ENCODE measurements at places on chromosomes 2 and 18.

GRCh38 chr2:207258263-207258991 lies 92.7 kb upstream of the KLF7 start:
- no peaks in the 10 kb centered on the region for H3K36me3 ChIP-seq
- no peak overlapping the region for H3K27ac ChIP-seq
- DNase-seq: peak; percentile 75
- no peaks in the 10 kb centered on the region for H3K27me3 ChIP-seq
- H3K4me1 ChIP-seq: peaks cover 9% of the 10 kb centered on the region
- no peak overlapping the region for H3K4me3 ChIP-seq

GRCh38 chr2:108898315-108899082 lies 90.5 kb downstream of the EDAR start:
- no peak overlapping the region for H3K4me3 ChIP-seq
- H3K27me3 ChIP-seq: no peaks in the 10 kb centered on the region
- no peaks in the 10 kb centered on the region for H3K36me3 ChIP-seq
- H3K27ac ChIP-seq: no peak overlapping the region
- no peaks in the 10 kb centered on the region for H3K4me1 ChIP-seq

- H3K36me3 ChIP-seq: no peaks in the 10 kb centered on the region
- H3K27me3 ChIP-seq: no peaks in the 10 kb centered on the region
- no peak for DNase-seq
- no peaks in the 10 kb centered on the region for H3K4me1 ChIP-seq
- no peak overlapping the region for H3K27ac ChIP-seq
- no peak overlapping the region for H3K4me3 ChIP-seq
Observed at GRCh38 chr2:26573241-26573925, 67.8 kb downstream of the CIB4 start.

DNA sequence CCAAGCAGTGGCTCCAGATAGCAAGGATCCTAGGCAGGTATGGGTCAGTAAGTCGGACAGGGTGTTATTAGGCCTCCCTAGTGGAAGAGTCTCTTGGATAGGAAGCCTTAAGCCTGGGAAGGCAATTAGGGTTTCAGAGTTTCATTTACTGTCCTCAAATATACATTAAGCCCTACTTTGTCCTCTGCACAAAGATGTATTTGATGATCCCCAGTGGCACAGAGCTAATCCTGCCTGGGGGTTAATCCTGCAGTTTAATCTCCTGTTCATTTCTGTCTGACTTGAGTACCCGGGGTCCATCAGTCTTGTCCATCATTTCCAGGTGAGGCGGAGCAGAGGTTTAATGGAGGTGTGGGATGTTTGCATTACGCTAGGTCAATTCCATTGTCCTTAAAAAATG lies 62.0 kb downstream of the MTCL1 start:
- no peak for DNase-seq
- H3K27ac ChIP-seq: no peak overlapping the region
- no peaks in the 10 kb centered on the region for H3K4me1 ChIP-seq

- H3K27me3 ChIP-seq: no peaks in the 10 kb centered on the region
- no peak overlapping the region for H3K27ac ChIP-seq
- no peaks in the 10 kb centered on the region for H3K36me3 ChIP-seq
- no peak overlapping the region for H3K4me3 ChIP-seq
- DNase-seq: no peak
Observed at GRCh38 chr2:134304394-134305108, 50.7 kb downstream of the MGAT5 start.

DNA sequence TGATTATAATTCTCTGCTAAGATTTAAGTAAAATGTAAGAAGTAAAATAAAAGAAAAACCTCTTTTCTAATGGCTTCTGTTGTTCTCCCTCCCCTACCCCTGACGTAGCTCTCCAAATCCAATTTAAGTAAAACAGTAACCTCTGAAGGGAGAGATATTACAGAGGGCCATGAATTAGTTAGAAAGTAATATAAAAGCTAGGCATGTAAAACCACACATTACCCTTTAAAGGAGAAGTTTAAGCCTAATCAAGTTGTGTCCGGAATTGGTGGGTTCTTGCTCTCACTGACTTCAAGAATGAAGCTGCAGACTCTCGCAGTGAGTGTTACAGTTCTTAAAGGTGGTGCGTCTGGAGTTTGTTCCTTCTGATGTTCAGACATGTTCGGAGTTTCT lies 116.9 kb upstream of the SCN7A start:
- no peak for DNase-seq
- H3K27ac ChIP-seq: no peak overlapping the region
- H3K4me3 ChIP-seq: no peak overlapping the region
- H3K36me3 ChIP-seq: no peaks in the 10 kb centered on the region
- H3K27me3 ChIP-seq: no peaks in the 10 kb centered on the region

- H3K4me3 ChIP-seq: peak overlapping the region; percentile 91
- no peaks in the 10 kb centered on the region for H3K36me3 ChIP-seq
- no peaks in the 10 kb centered on the region for H3K27me3 ChIP-seq
- DNase-seq: no peak
- H3K4me1 ChIP-seq: no peaks in the 10 kb centered on the region
- peak overlapping the region; percentile 97 for H3K27ac ChIP-seq
Observed at GRCh38 chr2:199955007-199955338, 318 bp downstream of the TYW5 start.

DNA sequence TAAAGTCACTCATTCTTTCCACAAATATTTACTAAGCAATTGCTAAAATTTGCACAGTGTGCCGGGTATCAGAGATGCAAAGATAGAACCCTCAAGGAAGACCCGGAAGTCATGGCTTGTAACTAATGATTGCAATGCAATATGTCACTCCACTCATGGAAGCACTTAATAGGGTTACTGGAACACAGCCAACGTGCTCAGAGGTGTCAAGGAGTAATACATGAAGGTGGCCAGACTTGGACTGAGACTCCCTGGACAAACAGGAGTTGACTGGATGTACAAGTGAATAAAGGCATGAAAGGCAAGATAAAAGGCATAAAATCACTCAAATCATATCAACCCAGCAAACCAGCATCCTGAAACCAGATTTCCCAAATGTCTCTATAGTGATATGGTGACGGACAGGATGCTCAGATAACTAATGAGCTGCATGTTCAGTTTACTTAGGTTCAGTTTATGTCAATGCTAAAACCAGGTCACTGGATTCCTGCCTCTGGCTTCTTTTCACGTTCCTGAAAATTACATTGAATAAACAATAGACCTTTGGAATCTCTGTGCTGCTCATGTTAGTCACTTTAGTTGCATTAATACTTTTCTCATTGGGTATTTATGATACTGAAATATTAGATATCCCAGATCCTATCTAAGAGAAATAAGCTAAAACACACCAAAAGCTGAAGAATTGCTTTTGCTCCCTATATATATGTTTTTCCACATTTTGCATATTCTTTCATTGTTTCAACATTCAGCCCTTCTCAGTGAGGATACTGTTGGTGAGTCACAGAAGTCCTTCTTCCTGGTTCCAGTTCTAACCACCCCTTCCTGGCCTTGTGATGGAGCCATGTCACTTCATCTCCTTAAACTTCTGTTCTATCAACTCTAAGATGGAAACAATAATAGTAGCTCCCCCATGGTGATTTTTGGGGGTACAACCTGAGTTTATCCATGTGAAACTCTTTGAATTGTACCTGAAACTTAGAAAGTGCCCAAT lies 688.9 kb upstream of the ID2 start:
- H3K4me1 ChIP-seq: no peaks in the 10 kb centered on the region
- no peaks in the 10 kb centered on the region for H3K27me3 ChIP-seq
- H3K36me3 ChIP-seq: no peaks in the 10 kb centered on the region
- H3K27ac ChIP-seq: no peak overlapping the region

DNA sequence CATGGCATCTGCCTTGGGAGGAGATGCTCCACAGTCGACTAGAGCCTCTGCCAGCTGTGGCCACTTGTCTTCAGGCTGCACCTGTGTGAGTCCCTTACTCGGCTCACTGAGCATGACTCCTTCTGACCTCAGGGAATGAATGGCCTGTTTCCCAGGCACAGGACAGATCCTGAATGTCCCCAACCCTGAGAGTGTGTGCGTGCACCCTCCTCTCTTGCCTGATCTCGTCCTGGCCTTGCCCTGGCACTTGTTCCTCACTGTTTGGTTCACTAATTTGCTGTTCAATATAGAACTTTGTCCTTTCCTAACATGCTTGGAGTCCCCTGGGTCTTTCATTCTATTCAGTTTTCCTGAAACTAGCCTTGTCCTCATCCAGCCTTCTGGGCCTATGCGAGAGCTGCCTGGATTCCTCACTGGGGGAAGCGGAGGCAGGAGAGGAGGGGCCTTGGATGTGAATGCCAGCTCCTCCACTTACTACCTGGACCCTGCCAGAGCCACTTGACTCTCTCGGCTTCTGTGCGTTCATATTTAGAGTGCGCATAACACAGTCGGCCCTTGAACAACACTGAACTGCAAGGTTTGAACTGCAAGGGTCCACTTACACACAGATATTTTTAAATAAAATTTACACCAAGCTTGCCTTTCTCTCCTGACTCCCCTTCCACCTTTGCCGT lies 184.8 kb downstream of the ACKR3 start:
- H3K4me1 ChIP-seq: no peaks in the 10 kb centered on the region
- no peaks in the 10 kb centered on the region for H3K27me3 ChIP-seq
- H3K27ac ChIP-seq: no peak overlapping the region
- no peaks in the 10 kb centered on the region for H3K36me3 ChIP-seq
- H3K4me3 ChIP-seq: no peak overlapping the region

DNA sequence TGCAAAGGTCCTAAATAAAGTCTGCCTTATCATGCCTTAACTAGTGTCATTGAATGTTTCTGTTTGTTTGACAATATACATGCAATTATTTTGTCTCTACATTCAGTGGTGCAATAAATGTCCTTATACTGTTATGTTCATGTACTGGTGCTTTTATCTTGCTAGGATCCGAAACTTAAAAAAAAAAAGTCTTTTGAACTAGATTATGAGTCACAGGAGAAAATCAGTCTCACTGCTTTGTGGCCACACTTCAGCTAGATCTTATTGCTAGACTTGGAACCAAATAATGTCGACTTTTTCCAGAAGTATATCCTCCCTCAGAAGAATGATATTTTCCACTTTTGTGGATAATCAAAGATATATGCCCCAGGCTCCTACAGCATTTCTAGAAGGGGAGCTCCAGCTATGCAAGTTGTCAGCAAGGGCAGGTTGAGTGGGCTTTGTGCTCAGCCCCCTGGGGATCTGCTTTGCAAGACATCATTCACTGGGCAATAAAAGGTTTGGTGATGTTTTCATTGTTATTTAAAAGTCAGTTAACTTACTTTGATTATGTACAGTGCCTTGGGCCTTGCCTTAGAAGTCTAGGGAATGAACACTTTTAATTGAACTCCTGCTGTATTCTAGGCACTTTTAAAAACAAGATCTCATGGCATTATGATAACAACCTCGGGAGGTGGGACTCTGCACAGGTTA lies 157.1 kb upstream of the LRRTM1 start:
- H3K4me1 ChIP-seq: peaks cover 3% of the 10 kb centered on the region
- H3K27me3 ChIP-seq: no peaks in the 10 kb centered on the region
- no peak overlapping the region for H3K4me3 ChIP-seq
- no peak overlapping the region for H3K27ac ChIP-seq

GRCh38 chr18:3948958-3949357 lies 499.0 kb downstream of the TGIF1 start:
- no peak overlapping the region for H3K4me3 ChIP-seq
- H3K36me3 ChIP-seq: no peaks in the 10 kb centered on the region
- no peak overlapping the region for H3K27ac ChIP-seq
- H3K27me3 ChIP-seq: no peaks in the 10 kb centered on the region
- no peak for DNase-seq
- H3K4me1 ChIP-seq: peaks cover 4% of the 10 kb centered on the region

GRCh38 chr2:18749912-18750526 lies 160.7 kb upstream of the NT5C1B start:
- peak; percentile 41 for DNase-seq
- H3K27ac ChIP-seq: no peak overlapping the region
- no peak overlapping the region for H3K4me3 ChIP-seq
- H3K36me3 ChIP-seq: no peaks in the 10 kb centered on the region

DNA sequence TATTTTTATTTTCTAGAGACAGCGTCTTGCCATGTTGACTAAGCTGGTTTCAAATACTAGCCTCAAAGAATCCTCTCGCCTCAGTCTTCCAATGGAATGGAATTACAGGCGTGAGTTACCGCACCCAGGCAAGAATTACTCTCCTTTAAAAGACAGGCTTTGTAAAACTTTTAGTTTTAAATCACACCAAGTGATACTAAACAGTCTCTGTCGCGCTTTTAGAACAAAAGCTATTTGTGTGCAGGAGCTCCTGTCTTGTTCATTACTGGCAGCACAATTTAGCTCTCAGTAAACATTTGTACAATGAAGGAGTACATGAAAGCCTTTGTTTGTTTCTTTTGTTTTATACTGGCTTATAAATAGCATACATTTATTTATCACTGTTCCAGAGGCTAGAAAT lies 1719.2 kb upstream of the PIK3C3 start:
- H3K4me3 ChIP-seq: no peak overlapping the region
- no peaks in the 10 kb centered on the region for H3K27me3 ChIP-seq
- no peak overlapping the region for H3K27ac ChIP-seq
- DNase-seq: no peak

- H3K27ac ChIP-seq: no peak overlapping the region
- peaks cover 8% of the 10 kb centered on the region for H3K4me1 ChIP-seq
- no peak for DNase-seq
- H3K4me3 ChIP-seq: no peak overlapping the region
- H3K36me3 ChIP-seq: no peaks in the 10 kb centered on the region
Observed at GRCh38 chr18:35436076-35436649, 59.0 kb upstream of the ZNF396 start.

- no peak overlapping the region for H3K27ac ChIP-seq
- no peaks in the 10 kb centered on the region for H3K4me1 ChIP-seq
- H3K36me3 ChIP-seq: no peaks in the 10 kb centered on the region
- DNase-seq: no peak
- H3K4me3 ChIP-seq: no peak overlapping the region
- no peaks in the 10 kb centered on the region for H3K27me3 ChIP-seq
Observed at GRCh38 chr18:13720847-13721246, 5.5 kb downstream of the FAM210A start.

- H3K4me3 ChIP-seq: no peak overlapping the region
- no peaks in the 10 kb centered on the region for H3K4me1 ChIP-seq
- H3K27ac ChIP-seq: no peak overlapping the region
- DNase-seq: no peak
- no peaks in the 10 kb centered on the region for H3K36me3 ChIP-seq
Observed at GRCh38 chr18:48186861-48187260, 222.3 kb downstream of the ZBTB7C start.

DNA sequence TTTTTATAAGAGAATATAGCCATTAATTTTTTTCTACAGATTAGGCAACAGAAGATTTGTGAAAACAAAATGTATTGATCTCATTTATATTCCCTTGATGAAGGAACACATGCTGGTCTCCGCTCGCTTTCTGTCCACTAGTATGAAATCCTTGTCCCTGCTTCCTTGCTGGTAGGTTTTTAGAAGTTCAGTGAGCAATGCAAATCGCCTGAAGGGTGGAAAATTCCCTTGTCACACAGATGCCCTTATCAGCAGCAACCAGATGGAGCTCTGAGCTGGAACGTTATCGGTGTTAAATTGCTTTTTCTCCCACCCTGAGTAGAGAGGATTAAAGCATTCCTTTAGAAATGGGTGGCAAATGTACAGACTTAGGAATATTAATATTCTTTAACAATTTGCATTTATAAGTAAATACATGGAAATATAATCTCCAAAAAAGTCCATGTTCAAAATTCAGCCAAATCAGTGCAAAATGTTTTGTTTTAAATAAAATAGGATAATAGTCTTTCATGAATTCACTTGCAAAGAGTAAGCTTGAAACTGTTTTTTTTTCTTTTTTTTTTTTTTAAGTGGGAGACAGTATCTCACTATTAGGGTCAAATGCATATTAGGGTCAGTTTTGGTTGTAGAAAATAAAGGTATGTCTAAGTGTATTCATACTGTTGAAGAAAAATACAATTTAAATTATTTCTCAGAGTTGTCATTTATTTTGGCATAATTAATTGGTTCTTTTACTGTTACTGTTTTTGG lies 164.0 kb upstream of the MYO3B start:
- no peak overlapping the region for H3K27ac ChIP-seq
- no peaks in the 10 kb centered on the region for H3K4me1 ChIP-seq
- H3K36me3 ChIP-seq: no peaks in the 10 kb centered on the region
- no peak overlapping the region for H3K4me3 ChIP-seq
- DNase-seq: peak; percentile 96
- H3K27me3 ChIP-seq: no peaks in the 10 kb centered on the region
